Mesothelial cell of epicardium (in vitro differentiated cells): ENCODE measurements at places on chromosomes 12 and 14. TPM values are rescaled to one million over a fixed set of nuclear protein-coding genes. Genes with fewer than 3 reads are reported as not detected.
A peak's percentile ranks its signal among the peaks of the same experiment; 100 is the strongest.

DNA sequence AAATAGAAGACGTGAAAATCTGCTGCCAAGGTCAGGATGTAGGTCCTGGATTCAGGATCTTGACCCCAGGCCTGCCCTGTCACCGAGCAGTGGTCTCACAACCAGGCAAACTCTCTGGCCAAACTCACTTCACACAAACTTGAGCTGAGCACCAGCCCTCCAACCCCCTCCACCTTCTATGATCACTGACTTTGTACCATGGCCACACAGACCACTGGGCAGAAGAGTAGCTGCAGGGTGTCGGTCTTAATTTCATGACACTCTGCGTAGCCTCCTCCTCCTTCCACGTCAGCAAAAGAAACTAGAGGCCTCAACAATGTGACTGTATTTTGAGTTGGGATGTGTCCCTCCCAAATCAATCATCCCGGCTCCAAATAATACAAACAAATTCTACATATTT lies 7.2 kb upstream of the TBX3 start:
- H3K27me3 ChIP-seq: no peaks in the 10 kb centered on the region
- DNase-seq: no peak
- H3K27ac ChIP-seq: peak overlapping the region; percentile 100
- H3K4me3 ChIP-seq: peak overlapping the region; percentile 92
- H3K4me1 ChIP-seq: peaks cover 86% of the 10 kb centered on the region
- H3K36me3 ChIP-seq: no peaks in the 10 kb centered on the region

DNA sequence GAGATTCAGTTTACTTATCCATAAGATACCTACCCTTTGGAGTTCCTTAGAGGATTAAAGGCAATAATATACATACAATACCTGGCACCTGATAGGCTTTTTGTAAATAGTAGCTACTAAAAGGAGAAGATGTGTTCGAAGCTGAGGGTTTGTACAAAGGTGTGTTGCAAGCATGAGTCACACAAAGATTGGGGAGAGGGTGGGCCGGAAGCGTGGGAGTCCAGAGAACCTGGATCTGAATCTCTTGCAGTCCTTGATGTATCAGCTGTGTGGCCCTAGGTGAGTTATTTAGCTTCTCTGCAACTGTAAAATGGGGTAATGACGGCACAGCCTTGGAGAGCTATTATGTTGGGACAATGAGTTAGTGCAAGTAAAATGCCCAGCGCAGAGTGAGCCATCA lies 61.6 kb upstream of the PSMC1 start:
- no peaks in the 10 kb centered on the region for H3K4me1 ChIP-seq
- no peak overlapping the region for H3K27ac ChIP-seq
- no peak for DNase-seq
- H3K36me3 ChIP-seq: no peaks in the 10 kb centered on the region

- peaks cover 10% of the 10 kb centered on the region for H3K27me3 ChIP-seq
- H3K4me3 ChIP-seq: no peak overlapping the region
- H3K36me3 ChIP-seq: no peaks in the 10 kb centered on the region
- peaks cover 2% of the 10 kb centered on the region for H3K4me1 ChIP-seq
These were observed 41.9 kb downstream of the ATP23 start for GRCh38 chr12:57983146-57983857.

Gene M6PR
- total RNA-seq: 117 to 118 TPM (median 117 TPM) in 3 replicates

- no peak overlapping the region for H3K27ac ChIP-seq
- no peak for DNase-seq
- peaks cover 6% of the 10 kb centered on the region for H3K36me3 ChIP-seq
- no peak overlapping the region for H3K4me3 ChIP-seq
- peaks cover 6% of the 10 kb centered on the region for H3K27me3 ChIP-seq
- peaks cover 14% of the 10 kb centered on the region for H3K4me1 ChIP-seq
These were observed 5.9 kb downstream of the C12orf75 start for GRCh38 chr12:105336411-105336810.

- peaks cover 15% of the 10 kb centered on the region for H3K36me3 ChIP-seq
- no peak for DNase-seq
- H3K4me1 ChIP-seq: no peaks in the 10 kb centered on the region
- no peak overlapping the region for H3K4me3 ChIP-seq
- peak overlapping the region; percentile 53 for H3K27ac ChIP-seq
These were observed 25.7 kb downstream of the FGF23 start for GRCh38 chr12:4353785-4354208.

DNA sequence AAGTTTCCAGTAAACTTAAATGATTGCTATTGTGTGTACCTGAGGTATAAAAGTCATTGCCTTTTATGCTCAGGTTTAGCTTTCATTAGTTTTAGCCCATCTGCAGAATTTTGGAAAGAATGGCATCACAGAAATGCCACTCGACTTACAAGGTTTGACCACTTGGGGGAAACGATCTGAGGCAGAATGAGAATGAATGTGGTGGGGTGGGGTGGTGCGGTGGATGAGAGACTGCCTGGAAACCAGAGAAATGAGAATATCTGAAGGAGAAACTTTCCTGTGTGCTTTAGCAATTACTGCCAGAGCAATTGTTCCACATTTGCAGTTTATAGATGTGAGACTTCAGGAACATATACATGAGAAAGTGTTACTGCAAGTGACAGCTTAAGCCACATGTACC lies 225.4 kb upstream of the PDE3A start:
- no peaks in the 10 kb centered on the region for H3K4me1 ChIP-seq
- no peak overlapping the region for H3K4me3 ChIP-seq
- H3K36me3 ChIP-seq: no peaks in the 10 kb centered on the region
- H3K27ac ChIP-seq: no peak overlapping the region
- DNase-seq: no peak

DNA sequence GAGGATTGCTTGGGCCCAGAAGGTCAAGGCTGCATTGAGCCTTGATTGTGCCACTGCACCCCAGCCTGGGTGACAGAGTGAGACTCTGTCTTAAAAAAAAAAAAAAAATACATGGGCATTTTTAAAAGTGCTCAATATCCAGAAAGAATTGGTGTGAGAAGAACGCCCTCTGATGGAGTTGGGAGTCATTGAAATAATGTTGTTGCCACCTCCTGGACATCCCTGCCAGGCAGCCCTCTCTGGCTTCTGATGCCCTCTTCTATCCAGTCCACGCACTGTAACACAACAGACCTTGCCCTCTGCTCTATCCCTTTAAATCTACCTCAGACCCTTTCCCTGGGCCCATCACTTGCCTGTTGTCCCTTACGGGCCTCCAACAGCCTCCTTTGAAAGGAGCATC lies 4.9 kb downstream of the PTGDR start:
- H3K36me3 ChIP-seq: no peaks in the 10 kb centered on the region
- no peak for DNase-seq
- H3K27ac ChIP-seq: no peak overlapping the region
- peaks cover 12% of the 10 kb centered on the region for H3K4me1 ChIP-seq

Gene KLRC2
- not detected in 3 replicates for total RNA-seq

- no peak overlapping the region for H3K4me3 ChIP-seq
- peaks cover 14% of the 10 kb centered on the region for H3K4me1 ChIP-seq
- no peak for DNase-seq
- H3K27me3 ChIP-seq: no peaks in the 10 kb centered on the region
- no peak overlapping the region for H3K27ac ChIP-seq
- H3K36me3 ChIP-seq: no peaks in the 10 kb centered on the region
These were observed 6.1 kb upstream of the PTGES3 start for GRCh38 chr12:56694161-56694560.
